ENCODE measurements at places on chromosomes 2 and 18.

GRCh38 chr2:19900931-19901441, 797 bp downstream of the TTC32 start:
- peak; percentile 25 for DNase-seq

GRCh38 chr18:34592961-34593382, 117.1 kb upstream of the DTNA start:
- no peak for DNase-seq

DNA sequence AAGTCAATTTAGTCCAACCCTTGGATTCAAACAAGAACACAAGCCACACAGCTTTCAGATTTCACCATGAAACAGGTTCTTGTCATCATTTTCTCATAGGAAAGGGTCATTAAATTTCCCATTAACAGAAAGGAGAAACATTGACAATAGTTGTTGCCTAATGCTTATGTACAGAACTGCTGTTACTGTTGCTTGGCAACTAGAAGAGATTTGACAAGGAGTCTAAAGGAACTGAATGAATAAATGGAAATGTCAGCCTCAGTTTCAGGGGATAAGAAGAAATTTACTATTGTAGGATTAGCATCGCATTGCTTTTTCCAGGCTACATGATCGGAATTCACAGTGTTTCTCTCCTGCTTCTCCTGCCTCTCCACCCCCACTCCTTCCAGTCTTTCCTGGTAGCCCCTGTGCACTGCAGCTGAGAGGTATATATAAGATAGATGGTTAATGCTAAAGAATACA, 90.3 kb downstream of the SPATS2L start:
- no peak for DNase-seq

GRCh38 chr2:46276642-46277041, 20.6 kb upstream of the EPAS1 start:
- DNase-seq = no peak

- peak; percentile 38 for DNase-seq
Observed at GRCh38 chr2:178514664-178515063, 34.4 kb downstream of the PLEKHA3 start.

GRCh38 chr2:207934720-207935119, 90.6 kb downstream of the PLEKHM3 start:
- no peak for DNase-seq

GRCh38 chr2:105640246-105640645, 104.5 kb upstream of the NCK2 start:
- DNase-seq = no peak

GRCh38 chr2:237497838-237498186, 10.8 kb downstream of the MLPH start:
- DNase-seq = no peak

- no peak for DNase-seq
Observed at GRCh38 chr2:203097735-203098134, 83.1 kb downstream of the NBEAL1 start.

DNA sequence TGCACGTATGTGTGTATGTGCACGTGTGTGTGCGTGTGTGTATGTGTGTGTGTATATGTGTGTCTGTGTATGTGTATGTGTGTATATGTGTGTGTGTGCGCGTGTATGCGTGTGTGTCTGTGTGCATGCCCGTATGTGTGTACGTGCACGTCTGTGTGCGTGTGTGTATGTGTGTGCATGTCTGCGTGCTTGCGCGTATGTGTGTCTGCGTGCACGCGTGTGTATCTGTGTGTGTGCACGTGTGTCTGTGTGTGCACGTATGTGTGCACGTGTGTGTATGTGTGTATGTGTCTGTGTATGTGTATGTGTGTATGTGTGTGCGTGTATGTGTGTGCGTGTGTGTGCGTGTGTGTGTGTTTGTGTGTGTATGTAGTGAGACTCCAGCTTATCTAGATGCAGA, 97.5 kb upstream of the SPATS2L start:
- DNase-seq = no peak

DNA sequence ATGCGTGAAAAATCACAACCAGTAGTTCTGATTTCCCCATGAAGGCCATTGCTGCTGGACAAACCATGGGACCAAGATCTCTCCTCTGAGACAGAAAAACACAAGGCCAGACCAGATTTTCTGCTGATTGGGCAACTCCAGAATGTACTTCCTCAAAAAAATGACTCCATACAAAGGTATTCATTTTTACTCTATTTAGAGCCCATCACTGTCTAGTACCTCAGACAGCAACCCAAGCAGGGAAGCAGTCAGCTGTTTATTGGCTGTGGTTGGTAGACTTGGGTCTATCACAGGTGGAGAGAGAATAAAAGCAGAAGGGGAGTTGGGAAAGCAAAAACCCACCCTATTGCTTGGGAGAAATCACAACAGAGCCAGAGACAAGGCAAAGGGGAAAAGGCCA, 219.9 kb downstream of the PIK3C3 start:
- DNase-seq = peak; percentile 8

DNA sequence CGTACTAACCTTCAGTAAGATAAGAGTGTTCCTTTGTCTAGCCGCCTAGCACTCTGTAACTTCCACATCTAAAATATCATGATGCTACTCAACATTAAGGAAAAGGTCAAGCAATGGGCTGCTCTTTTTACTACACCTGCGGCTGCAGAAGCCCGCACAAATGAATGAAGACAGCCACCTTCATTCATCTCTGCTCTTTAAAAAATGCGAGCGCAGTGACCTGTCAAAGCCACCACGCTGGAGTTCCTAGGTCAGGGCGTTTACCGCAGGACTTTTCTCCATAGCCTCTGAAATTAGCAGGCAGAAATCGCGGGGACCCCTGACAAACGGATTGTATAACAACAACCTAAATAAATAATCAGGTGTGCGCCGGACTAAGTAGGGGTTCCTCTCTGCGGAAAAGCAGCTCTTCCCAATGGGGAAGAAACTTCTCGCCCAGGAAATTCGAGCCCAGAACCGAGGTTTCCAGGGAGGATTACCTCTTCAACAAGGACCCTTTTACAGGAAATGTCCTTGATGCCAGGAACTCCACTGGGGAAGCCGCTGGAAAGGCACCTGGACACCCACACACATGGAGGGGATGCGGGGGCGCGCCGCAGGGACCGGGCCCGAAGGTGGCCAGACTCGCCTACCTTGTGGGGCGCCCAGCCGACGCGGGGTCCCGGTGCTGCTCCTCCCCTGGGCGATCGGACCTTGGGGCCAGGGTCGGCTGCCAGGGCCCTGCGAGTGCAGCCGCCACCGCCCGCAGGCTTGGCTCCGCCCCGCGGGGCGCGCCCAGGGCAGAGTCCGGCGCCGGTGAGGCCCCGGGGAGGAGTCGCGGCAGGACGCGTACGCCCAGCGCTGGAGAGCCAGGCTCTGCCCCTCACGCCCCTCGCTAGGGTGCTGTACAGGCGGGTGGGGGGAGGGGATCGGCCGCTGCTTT, at the start of gene CCDC68:
CCDC68 (minus strand) TSS at position 758 of the 922 bp plus-strand sequence. CDS start 16,670 bp downstream, outside the sequence.
- DNase-seq = no peak

DNA sequence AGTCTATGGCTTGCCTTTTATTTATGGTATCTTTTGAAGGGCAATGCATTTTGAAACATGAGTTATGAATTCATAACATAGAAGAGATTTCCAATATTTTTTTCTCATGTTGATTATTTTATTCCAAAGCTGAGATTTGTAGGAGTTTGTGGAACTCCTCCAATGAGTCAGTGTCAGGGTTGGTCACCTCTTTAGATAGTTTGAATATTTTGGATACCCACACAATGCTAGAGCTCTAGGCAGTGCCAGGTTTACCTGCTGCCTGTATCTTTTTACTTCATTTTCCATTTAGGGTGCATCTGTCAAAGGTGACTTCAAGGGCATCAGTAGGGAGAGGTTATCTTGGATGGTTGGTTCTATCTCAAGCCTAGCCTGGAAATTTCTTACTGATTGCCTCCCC, 152.7 kb downstream of the CERS6 start:
- no peak for DNase-seq

- peak; percentile 41 for DNase-seq
Observed at GRCh38 chr2:114010001-114010400, 120.1 kb downstream of the ACTR3 start.

GRCh38 chr2:120936476-120937334, 201.0 kb downstream of the GLI2 start:
- DNase-seq = no peak

- no peak for DNase-seq
Observed at GRCh38 chr2:29165362-29166241, 50.4 kb downstream of the CLIP4 start.

- no peak for DNase-seq
Observed at GRCh38 chr2:9149726-9150567, 56.7 kb upstream of the ASAP2 start.

DNA sequence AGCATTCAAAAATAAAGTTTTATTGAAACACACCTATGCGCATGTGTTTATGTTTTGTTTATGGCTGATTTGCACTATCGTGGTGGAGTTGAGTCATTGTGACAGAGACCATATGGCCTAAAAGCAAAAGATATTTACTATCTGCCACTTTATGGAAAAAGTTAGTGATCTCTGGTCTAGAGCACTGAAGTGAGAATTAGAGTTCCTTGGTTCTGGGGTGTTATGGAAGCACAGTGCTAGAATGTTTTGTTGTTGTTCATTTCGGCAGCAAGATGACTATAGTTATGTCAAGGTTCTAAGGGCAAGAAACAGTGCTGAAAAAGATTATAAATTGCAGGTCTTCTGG, 416.5 kb downstream of the SLC4A3 start:
- no peak for DNase-seq

- DNase-seq = no peak
Observed at GRCh38 chr2:170236680-170237047, 58.7 kb downstream of the MYO3B start.

GRCh38 chr2:47015206-47015605, 99.6 kb upstream of the MCFD2 start:
- no peak for DNase-seq

DNA sequence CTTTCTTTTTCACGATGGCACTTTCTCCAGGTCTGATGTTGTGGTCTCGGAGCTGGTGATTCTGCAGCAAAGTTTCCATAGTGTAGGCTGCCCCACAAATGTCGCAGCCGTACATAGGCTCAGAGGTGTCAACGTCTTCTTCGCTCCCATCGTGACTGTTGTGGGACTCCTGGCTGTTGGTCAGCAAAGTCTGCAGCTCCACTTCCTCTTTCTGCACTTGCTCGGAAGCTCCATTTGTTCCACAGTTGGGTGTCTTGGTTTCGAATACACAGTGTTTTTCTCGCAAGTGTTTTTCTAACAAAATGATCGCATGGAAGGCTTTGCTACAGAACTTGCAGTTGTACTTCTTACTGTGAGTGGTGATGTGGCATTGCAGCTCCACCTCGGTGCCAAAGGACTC, 126.8 kb downstream of the ZNF521 start:
- no peak for DNase-seq

- DNase-seq = no peak
Observed at GRCh38 chr2:26522325-26522724, 44.4 kb upstream of the OTOF start.

DNA sequence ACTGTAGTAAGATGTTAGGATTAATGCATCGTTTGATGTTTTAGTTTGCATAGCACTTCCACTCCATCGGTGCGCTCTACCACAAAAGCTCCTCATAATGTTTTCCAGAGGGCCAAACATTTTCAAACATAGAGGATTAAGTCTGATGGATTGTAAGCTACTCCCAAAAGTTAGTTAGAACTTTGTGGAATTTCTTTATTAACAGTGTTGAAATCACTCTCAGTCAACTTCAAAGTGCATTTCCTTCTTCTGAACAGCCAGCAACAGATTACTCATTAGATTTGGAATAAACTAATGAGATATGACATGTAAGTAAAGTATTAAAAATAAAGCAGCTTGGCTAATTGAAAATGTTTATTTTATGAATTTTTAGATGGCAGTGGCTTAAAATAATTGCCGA, 30.1 kb upstream of the CTAGE1 start:
- DNase-seq = no peak

GRCh38 chr2:3293221-3293620, 84.4 kb downstream of the EIPR1 start:
- DNase-seq = no peak
